Activated naive CD4-positive, alpha-beta T cell (primary cell): ENCODE measurements at places on chromosomes 16 and 17.

DNA sequence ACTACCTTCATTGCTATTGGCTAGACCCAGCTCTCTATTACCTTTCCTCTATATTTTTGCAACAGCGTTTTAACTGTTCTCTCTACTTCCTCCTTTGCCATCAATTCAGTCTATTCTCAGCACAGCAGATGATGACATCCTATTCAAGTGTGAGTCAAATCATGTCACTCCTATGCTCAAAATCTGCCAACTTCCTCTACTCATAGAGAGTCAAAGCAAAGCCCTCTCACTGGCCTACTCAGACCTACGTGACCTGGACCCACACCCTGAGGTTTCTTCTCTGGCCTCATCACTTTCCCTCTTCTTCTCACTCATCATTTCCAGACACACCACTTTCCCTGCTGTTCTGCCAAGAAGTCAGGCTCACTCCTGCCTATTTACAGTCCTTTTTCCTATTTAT, 289.0 kb upstream of the AXIN2 start:
- no peak for DNase-seq

GRCh38 chr17:60159479-60159866, 9.7 kb downstream of the CA4 start:
- DNase-seq, result no peak

DNA sequence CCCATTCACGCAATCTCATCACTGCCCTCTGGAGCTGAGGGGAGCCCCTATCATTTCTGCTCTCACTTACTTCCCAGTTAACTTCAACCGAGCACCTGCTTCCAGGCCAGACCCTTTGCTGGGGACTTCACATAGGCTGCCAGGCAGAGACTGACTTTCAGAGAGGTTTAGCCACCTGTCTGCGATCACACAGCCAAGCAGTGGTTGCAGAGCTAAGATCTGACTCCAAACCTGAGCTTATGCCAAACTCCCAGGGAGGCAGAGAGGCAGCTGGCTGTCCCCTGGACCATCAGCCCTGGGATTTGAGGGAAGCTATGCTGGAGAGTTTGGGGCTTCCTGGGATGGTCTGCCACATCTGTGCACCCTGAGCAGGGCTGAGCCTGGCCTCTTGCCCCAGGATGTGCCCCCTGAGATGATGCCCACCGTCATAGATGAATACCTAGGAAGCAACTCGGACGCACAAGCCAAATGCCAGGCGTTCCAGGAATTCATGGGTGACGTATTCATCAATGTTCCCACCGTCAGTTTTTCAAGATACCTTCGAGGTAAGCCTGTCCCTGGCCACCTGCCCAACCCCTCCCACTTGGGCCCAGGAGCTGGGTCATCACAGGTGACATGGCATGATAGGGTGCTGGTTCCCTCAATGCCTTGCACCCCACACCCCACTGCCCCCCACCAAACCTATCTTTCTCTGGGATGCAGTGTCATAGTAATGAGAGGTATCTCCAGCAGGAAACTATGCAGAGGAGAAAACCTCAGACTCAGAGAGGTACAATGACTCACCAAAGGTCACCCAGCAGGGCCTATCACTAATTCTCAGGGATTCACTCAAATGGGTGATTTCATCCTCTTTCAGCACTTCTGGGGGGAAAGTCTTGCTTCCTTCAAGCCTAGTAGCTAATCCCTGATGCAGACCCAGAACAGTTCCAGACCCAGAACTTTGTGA, 10.0 kb downstream of the CES3 start:
- no peak for DNase-seq

DNA sequence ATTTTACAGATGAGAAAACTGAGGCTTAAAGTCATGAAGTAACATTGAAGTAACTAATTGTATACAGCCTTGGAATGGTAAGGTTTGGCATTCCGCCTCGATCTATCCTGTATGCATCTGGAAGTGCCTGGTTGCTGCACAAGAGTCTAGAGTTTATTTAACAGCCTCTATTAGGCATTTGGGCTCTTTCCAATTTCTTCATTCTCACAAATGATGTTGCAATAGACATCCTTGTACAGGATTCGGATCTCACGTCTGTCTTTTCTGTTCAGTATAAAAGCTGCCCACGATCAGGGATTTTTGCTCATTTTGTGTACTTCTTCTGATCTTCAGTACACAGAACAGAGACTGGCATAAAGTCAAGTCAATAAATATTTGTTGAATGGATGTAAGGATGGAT, 100.5 kb downstream of the AIPL1 start:
- no peak for DNase-seq

- DNase-seq, result no peak
Measured at GRCh38 chr16:27756206-27756970, 206.4 kb downstream of the KATNIP start.

- DNase-seq, result no peak
Measured at GRCh38 chr17:4232168-4232813, 31.5 kb downstream of the ANKFY1 start.

DNA sequence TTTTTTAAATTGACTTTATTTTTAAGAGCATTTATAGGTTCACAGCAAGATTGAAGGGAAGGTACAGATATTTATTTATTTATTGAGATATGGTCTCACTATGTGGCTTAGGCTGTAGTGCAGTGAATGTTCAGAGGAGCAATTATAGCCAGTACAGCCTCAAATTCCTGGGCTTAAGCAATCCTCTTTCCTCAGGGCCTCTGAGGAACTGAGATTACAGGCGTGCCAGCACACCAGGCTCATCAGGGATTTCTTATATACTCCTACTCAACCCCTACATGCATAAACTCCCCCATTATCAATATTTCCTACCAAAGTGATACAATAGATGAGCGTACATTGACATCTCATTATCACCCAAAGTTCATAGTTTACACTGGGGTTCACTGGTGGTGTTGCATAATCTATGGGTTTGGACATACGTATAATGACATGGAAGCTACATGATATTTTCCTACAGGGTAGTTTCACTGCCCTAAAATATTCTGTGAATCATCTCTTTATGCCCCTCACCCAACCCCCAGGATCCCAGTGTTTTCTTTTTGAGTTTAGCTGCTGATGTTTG, 33.5 kb downstream of the HS3ST3B1 start:
- DNase-seq, result no peak

- DNase-seq, result no peak
Measured at GRCh38 chr17:8462564-8462963, 26.9 kb downstream of the NDEL1 start.

DNA sequence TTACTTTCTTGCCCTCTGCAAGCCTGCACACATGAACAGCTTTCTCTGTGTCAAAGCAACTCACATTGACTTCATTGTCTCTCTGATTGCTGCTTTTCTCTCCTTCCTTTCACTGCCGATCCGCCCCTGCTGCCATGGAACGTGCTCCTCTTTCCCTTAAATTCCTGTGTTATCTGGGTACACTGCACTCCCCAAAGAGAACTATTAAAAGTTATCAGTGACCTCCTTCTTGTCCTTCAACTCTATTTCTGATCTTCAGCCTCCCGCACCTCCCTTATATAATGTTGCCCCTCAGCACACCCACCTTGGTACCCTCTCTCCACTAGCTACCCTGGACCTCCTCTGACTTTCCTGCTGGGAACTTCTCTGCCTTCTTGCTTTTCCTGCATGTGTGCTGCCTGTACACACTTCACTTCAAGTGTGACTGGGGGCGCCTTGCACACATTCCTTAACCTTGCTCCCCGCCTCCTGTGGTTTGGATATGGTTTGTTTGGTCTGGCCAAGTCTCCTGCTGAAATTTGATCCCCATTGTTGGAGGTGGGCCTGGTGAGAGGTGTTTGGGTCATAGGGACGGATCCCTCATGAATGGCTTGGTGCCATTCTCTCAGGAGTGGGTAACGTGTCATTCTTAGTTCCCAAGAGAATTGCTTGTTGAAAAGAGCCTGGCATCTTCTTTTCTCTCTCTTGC, 26.7 kb upstream of the PMP22 start:
- DNase-seq, result no peak

- no peak for DNase-seq
Measured at GRCh38 chr16:20004931-20005330, 68.8 kb downstream of the GPR139 start.

DNA sequence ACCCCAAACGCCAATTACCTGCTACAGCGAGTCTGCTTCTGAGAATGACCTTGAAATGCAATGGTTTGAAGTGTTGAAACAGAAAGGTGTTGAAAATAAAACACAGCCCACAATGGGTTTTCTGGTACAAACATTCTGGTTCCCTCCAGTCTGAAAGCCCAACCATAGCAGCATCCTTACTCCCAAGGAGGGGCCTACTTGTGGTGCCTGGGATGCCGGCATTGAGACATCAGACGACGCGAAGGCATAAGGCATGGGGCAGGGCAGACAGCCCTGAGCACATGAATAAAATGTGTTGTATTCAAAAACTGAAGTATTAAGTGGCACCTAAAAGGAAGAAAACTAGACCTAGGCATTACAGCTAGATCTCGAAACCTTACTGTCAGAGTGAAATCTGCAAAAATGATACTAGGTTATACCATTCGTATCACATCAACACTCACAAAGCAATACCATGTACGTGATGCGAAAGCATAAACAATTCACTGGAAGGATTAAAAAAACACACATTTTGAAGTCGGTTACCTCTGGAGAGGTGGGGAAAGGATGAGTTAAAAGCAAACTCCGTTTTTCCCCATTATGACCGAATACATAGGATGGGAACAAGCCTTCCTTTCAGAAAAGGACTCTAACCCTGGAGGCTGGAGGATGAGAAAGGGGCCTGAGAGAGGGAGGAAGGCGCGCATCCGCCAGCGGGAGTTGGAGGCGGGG, 702 bp downstream of the NUDT21 start:
- DNase-seq, result no peak

DNA sequence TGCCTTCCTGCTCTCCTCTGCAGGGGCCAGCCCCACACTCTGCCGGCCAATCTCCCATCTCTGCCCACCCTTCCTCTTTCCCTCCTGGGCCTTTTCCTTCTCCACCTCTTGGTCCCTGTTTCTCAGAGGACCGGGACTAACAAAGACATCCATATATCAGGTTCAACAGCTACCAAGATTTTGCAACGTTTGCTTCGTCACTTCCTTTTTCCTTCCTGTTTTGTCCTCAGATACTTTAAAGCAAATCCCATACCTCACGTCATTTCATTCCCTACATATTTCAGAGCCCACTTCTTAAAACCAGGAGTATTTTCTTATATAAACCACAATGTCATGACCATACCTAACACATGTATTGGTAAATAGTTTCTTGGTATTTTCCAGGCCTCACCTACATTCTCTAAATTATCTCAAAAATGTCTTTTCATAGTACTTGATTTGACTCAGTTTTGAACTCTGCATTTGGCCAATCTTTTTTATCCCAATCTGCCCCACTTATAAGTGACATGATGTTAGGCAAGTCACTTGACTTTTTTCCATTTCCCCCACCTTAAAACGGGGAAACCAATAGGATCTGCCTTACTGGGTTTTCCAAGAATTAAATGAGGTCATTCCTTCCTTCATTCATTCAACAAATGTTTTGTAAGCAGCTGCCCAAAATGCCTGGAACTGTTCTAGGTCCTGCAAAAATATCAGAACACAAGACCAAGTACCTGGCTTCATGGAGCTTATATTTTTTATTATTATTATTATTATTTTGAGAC, 7.2 kb upstream of the USP10 start:
- DNase-seq, result no peak

GRCh38 chr17:81385320-81386111, 9.7 kb upstream of the BAHCC1 start:
- DNase-seq, result no peak

DNA sequence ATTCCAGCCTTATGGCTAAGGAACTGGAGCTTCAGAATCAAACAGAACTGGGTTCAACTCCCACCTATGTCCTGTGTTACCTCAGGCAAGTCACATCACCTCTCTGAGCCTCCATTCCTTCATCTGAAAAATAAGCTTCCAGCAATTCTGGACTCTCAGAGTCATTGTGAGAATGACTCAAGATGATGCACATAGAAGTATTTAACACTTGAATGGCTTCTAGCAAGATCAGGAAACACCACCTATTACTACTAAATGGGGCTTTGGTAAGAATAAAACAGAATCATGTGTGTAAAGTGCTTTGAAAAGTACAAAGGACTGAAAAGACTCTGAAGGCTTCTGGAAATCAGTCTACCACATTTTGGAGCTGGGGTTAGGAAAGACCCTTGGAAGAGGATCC, 30.8 kb upstream of the CALB2 start:
- DNase-seq, result no peak

DNA sequence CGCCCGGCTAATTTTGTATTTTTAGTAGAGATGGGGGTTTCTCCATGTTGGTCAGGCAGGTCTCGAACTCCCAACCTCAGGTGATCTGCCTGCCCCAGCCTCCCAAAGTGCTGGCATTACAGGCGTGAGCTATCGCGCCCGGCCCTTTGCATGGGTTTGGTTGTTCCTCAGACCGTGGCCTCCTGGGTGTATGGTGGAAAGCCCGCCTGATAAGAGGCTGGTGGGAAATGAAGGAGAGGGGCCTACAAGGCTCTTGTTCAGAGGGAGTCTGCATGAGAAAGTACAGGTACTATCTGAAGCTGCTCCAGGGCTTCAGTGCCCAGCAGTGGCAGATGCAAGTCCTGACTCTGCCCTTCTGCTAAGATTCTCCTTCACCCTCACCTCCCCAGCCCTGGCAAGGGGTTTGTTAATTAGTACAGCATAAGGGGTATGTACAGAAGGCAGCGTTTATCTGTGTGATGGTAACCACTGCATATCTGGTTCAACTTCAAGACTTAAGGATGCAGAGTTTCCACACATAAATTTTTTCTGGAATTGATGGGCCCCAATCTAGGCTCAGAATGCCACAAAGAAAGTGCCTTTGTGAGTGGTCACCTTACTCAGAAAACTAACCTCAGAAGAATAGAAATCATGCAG, 24.2 kb downstream of the GRB7 start:
- no peak for DNase-seq

DNA sequence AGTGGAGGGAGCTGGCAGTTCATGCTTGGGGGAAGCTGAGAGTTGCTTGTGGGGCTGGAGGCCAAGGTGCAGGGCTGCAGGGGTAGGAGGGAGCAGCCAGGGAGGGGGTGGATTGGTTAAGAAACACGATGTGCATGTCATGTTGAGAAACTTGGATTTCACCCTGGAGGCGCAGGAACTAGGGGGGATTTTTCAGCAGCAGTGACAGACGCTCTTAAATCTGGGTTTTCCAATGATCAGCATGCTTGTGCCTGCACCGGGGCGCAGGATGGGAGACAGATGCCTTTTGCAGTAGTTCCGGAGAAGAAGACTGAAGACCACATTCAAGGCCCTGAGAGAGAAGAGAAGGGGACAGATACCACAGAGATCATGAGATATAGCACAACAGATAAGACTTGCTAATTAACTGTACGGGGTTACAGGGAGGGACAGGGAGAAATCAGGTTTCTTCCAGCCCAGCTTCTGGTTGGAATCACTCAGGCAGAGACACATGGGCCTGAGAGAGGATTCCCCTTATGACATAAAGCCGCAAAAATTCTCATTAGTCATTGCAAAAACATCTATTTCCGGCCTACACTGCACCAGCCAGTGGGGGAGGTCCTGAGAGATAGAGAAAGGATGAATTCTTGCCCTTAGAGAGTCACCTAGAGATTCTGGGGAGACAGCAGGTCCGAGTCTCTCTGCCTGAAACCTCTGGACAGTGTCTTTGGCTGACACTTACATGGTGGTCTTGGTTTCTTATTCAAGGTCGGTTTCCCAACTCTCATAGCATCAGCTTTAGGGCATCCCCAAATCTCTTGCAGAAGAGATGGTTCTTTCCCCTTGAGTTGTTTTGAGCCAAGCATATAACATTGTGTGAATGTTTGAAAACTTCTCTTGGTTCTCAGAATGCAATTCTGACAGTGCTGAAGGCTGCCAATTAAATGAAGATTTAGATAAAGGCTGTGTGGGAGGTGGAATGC, 27.1 kb downstream of the CDH13 start:
- no peak for DNase-seq

GRCh38 chr17:81666092-81666341, 388 bp downstream of the OXLD1 start:
- DNase-seq, result no peak
